ENCODE measurements at places on chromosomes 6 and 20.

DNA sequence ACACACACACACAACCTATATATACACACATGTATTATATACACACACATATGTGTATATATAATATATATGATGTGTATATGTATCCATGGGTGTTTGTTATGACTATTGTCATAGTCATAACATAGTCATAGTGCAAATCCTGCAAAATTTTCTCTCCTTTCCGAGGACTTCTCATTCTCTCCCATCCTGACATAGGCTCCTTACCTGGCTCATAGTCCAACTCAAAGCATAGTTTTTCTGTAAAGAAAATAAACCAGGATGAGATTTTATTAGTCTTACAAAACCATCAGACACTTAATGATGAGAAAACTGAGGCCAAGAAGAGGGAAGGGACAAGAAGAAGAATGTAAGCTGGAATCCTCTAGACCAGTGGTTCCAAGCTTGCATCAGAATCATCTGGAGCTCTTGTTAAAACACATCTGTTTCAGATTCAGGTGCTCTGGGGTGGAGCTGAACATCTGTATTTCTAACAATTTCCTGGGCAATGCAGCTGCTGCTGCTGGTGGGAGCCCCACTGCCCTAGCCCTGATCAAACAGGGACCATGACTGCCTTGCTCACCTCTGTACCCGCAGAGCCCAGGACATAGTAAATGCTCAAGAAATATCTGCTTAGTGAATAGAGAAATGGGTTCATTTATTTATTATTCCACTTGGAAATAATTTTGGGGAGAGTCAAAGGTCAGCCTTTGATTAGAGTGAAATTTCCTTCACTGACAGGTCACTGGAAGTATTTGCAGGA is 5.3 kb downstream of the TRIM10 start:
- no peak for DNase-seq

GRCh38 chr6:101517632-101518031 is 124.1 kb downstream of the GRIK2 start:
- no peak for DNase-seq

GRCh38 chr6:143348531-143348930 is 102.0 kb downstream of the ADAT2 start:
- no peak for DNase-seq

- DNase-seq = no peak
Observed at GRCh38 chr20:1831606-1832005, 63.6 kb upstream of the SIRPA start.

DNA sequence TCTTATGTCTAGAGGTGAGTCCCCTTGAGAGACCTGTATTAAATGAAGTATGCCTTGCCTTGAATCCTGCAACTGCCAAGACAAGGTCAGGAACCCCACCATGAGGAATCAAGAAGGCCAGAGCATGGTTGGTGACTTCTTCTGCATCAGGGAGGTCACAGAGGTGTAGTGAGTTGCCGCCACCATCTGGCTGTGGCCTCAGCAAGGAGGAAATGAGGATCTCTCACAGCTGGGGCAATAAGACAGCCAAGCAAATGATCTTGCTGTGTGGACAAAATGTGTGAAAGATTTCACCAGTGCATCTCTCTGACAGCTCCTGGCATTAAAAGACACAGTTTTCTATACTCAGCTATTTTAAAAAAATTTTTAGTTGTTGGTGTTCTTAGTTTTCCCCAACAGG is 611.0 kb downstream of the DOK5 start:
- DNase-seq = no peak

DNA sequence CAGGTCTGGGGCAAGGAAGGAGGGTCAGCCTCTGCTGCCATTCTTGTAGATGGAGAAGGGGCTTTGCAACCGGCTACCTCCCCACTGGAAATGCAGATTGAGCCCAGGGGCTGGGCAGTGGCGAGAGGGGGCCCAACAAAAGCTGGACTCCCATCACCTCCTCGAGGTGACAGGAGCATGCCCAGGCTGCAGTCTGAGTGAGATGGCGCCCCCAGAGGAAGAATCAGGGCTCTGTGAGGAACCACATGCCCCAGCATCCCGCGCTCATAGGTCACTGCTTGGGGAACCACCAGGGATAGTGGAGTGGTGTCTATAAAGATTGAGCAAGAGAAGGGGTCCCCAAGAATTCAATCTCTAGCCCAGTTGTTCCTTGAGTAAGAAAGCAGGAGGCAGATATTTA is 31.6 kb upstream of the NEDD9 start:
- no peak for DNase-seq

DNA sequence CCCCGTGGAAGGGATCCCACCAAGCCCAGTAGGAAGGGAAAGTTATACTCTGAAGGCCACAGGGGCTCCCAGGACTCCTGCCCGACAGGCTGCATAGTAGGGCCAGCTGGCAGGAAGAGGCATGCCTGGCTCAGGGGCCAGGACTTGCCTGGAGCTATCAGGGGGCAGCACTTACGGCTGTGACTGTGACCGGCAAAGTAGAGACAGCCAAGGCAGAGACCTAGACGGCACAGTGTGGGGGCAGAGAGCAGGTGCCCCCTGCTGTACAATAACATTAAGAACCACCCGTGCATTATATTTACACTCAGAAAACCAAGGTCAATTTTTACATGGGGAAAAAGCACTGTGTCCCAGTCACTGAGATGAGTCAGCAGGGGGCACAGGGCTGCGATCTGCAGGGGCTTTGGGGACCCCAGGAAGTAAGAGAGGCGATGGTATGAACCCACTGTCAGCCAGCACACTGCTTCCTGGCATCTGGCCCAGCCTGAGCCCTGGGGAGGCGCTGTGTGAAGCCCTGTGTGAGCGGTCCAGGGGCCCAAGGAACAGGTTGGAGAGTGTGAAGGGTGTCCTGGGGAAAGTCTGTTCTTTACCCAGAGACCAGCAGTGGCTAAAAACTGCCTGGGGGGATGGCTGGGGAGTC is 9.9 kb downstream of the CCDC167 start:
- no peak for DNase-seq

GRCh38 chr20:1888796-1889463 is 6.3 kb upstream of the SIRPA start:
- DNase-seq = no peak

GRCh38 chr6:112117554-112117953 is 30.2 kb downstream of the FAM229B start:
- DNase-seq = no peak

GRCh38 chr20:35981969-35982368 is 13.6 kb downstream of the CNBD2 start:
- no peak for DNase-seq

- no peak for DNase-seq
Observed at GRCh38 chr20:24747010-24747712, 201.9 kb upstream of the CST7 start.
